ENCODE measurements at places on chromosomes 5 and 9. TPM values are rescaled to one million over a fixed set of nuclear protein-coding genes. Genes with fewer than 3 reads are reported as not detected.
A peak's percentile ranks its signal among the peaks of the same experiment; 100 is the strongest.

DNA sequence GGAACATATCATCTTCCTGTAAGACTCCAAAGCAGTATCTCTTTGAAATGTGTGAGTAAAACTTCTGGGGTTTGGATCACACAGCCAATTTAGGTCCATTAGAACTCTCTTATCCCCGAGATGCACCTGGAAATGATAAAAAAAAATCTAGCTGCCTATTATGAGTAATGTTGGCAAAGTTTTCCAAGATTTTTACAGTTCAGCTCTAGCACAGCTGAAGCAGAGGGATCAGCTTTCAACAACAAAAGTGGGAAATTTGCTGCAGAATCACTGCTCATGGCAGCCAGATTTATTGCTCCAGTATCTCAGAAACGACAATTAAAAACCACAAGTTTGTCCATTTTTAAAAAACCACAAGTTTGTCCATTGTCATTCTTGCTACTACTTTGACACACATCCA lies 292.2 kb downstream of the IRX2 start:
- H3K36me3 ChIP-seq = no peaks in the 10 kb centered on the region
- no peaks in the 10 kb centered on the region for H3K27me3 ChIP-seq
- no peaks in the 10 kb centered on the region for H3K4me1 ChIP-seq
- H3K27ac ChIP-seq = no peak overlapping the region

DNA sequence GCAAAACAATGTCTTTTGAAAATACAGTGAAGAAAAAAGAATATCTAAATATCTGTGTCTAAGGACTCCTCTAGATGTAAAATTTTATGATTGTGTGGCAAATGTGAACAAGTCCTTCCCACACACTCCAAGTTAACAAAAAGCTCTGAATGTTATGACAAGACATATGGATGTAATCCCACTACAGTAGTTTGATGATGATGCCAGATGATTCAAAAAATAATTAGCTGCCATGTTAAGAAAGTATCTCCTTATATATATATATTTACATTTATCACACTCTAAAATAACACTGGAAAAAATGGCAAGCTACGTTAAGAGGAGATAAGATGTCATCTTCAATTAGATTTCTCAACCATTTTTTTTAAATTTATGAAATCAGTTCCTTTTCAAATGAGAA lies 178.5 kb downstream of the NFIB start:
- H3K27me3 ChIP-seq = no peaks in the 10 kb centered on the region
- DNase-seq = no peak
- H3K27ac ChIP-seq = no peak overlapping the region
- no peaks in the 10 kb centered on the region for H3K36me3 ChIP-seq
- H3K4me1 ChIP-seq = peaks cover 18% of the 10 kb centered on the region

- no peak overlapping the region for H3K27ac ChIP-seq
- H3K4me1 ChIP-seq = no peaks in the 10 kb centered on the region
- H3K27me3 ChIP-seq = no peaks in the 10 kb centered on the region
Observed at GRCh38 chr5:23494558-23494957, 12.9 kb upstream of the PRDM9 start.

DNA sequence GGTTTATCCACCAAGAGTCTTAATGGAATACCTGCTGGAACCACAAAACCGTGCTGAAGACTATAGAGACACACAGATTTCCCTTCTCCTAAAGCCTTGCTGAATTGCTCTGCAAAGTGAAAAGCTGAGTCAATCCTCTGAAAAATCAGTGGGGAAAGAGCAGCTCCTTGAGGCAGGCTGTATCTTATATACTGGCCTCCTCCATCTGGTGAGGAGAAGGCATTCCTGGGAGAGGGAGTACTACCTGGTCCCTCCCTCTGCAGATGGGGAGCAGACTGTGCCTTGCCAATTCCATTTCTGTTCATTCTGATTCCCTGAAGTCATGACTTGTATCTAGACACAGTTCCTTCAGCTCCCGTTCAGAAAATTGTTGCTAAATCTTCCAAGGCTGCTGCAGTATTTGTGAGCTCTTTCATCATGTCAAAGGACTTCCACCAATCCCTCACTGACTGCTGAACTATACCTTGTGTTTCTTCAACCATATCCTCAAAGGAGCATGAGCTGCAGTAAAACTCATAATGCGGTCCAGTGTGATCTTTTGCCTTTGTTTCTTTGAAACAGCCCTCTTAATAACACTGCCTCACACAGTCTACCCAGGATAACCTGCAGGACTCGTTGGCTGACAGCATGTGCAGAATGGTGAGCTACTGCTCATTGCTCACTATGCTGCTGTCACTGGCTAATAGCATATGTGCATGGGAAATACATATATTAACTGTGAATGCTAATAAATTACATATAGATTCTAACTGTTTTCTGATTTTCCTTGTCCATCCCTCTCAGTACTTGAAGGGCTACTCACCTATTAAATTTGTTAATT lies 84.5 kb downstream of the FOXD1 start:
- no peaks in the 10 kb centered on the region for H3K27me3 ChIP-seq
- no peak overlapping the region for H3K4me3 ChIP-seq

GRCh38 chr9:89277454-89277853 lies 33.5 kb upstream of the CKS2 start:
- no peaks in the 10 kb centered on the region for H3K27me3 ChIP-seq
- H3K27ac ChIP-seq = no peak overlapping the region
- no peak overlapping the region for H3K4me3 ChIP-seq
- no peak for DNase-seq
- H3K36me3 ChIP-seq = no peaks in the 10 kb centered on the region

DNA sequence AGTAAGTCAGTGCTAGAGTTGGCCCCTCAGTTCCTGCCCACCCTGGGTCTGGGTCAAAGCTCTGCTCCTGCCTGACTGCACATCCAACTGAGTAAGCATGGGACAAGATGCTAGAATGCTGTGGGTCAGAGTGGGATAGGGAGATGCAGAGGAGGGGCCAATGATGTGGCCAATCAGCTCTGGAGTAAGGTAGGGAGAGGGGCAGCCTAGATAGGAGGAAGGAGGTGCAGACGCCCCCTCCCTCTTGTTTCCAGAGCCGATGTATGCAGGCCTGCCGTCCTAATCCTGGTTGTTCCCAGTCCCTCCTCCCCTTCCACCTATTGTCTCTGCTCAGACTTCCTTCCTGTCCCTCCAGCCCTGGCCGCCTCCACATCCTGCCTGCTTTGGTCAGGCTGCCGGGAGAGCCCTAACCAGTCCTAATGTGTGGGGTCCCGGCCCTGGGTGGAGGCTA lies 1.3 kb downstream of the ARAP3 start:
- H3K36me3 ChIP-seq = no peaks in the 10 kb centered on the region
- peaks cover 19% of the 10 kb centered on the region for H3K4me1 ChIP-seq
- peak overlapping the region; percentile 51 for H3K27ac ChIP-seq
- no peak for DNase-seq
- no peaks in the 10 kb centered on the region for H3K27me3 ChIP-seq

GRCh38 chr5:122419142-122419894 lies 107.3 kb downstream of the SNCAIP start:
- H3K4me1 ChIP-seq = no peaks in the 10 kb centered on the region
- no peaks in the 10 kb centered on the region for H3K27me3 ChIP-seq
- H3K27ac ChIP-seq = no peak overlapping the region

GRCh38 chr5:82274343-82275211 lies 3.6 kb downstream of the RPS23 start:
- H3K27me3 ChIP-seq = no peaks in the 10 kb centered on the region
- peaks cover 10% of the 10 kb centered on the region for H3K4me1 ChIP-seq
- peaks cover 28% of the 10 kb centered on the region for H3K36me3 ChIP-seq

DNA sequence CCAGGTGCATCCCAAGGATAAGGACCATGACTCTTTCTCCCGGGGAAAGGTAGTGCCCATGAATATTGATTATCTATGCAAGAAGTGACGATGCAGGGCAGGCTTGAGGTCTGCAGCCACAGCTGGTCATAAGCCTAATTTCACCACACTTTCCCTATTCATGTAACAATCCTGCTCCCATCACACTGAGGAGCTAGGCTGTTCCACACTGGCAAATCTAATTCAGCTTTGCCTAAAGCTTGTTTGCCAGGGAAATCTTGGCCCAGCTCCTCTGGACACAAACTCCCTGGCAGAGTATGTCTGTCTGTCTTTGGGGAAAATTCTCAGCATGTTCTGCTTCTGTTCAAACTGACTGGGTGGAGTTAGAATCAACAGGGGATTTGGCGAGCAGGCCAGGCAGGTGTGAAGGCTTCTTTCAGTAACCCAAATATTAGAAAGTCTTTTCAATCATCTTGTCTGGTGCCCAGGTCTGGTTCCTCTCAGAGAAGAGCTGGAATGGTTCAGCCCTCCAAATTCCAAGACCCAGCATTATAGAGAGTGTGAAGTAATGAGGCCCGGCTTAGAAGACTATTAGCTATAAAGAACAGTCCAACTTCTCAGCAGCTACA lies 88.5 kb upstream of the SPDL1 start:
- no peak for DNase-seq
- no peaks in the 10 kb centered on the region for H3K4me1 ChIP-seq
- H3K36me3 ChIP-seq = no peaks in the 10 kb centered on the region
- H3K4me3 ChIP-seq = no peak overlapping the region
- H3K27me3 ChIP-seq = no peaks in the 10 kb centered on the region

GRCh38 chr9:75589497-75589896 lies 301.0 kb upstream of the PCSK5 start:
- H3K27me3 ChIP-seq = no peaks in the 10 kb centered on the region
- H3K27ac ChIP-seq = no peak overlapping the region
- no peaks in the 10 kb centered on the region for H3K4me1 ChIP-seq

DNA sequence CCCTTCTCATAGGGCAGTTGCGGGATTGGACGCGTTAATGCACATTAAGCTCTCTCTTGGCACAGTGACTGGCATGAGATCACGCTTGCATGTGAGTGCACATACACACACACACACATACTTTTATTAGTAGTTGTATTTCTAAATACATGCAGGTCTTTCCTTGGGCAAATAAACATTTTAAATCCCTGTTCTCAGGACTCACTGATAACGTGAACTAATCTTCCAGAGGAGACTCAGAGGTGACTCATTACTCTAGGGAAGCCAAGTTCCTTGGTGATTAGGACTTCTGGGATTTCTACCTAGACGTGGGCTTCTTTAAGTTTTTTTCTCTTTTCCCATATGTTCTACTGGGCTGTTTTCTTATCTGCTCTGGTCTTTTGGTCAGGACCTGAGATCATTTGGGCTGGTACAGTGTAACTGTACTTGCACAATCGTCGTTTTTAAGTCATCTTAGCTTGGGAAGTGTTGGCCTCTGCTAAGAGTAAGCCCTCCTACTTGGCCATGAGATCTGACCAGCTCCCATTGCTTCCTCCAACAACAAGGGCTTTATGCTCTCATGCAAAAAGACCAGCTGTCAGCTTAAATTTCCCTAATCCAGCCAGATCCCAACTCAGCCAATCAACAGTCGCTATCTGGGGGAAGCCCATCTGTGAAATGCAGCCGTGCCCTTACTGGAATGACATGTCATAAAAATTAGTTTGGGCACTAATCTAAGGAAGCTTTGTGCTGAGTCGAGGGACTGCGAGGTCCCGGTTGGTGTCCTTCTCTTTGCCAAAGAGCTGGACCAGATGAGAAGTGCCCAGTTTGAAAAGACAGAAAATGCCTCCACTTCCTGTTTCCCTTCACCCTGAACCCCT lies 176.4 kb upstream of the ANKRD55 start:
- no peaks in the 10 kb centered on the region for H3K27me3 ChIP-seq
- peak overlapping the region; percentile 19 for H3K27ac ChIP-seq
- H3K4me1 ChIP-seq = peaks cover 17% of the 10 kb centered on the region
- no peak overlapping the region for H3K4me3 ChIP-seq
- no peaks in the 10 kb centered on the region for H3K36me3 ChIP-seq
- no peak for DNase-seq

DNA sequence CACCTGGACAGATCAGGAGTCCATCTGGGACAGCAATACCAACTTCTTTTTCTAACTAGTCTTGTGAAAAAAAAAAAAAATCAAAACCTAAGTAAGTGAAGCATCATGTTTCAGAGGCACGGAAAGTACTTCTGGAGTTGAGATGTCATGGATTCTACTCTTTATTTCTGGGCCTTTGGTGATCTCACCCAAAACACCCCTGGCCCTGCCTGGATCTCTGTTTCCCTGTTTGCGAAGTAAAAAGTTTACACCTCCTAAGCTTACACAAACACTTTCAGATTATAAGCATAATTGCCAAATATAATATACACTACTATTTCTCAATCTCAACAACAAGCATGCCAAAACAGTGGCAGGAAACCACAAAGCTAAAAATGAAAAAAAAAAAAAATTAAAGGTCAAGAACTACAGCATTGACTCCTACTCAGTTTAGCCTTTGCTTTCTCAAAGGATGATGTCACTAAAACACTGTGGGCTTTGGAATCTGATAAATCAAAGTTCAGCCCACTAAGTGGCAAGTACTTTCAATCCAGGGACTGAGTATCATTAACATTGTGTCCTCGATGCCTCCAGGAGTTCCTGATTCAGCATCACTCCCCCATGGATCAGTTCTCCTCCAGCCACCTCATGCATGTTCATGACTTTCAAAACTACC lies 291.9 kb downstream of the NFIB start:
- H3K27ac ChIP-seq = no peak overlapping the region
- DNase-seq = no peak
- H3K4me3 ChIP-seq = no peak overlapping the region
- no peaks in the 10 kb centered on the region for H3K27me3 ChIP-seq

DNA sequence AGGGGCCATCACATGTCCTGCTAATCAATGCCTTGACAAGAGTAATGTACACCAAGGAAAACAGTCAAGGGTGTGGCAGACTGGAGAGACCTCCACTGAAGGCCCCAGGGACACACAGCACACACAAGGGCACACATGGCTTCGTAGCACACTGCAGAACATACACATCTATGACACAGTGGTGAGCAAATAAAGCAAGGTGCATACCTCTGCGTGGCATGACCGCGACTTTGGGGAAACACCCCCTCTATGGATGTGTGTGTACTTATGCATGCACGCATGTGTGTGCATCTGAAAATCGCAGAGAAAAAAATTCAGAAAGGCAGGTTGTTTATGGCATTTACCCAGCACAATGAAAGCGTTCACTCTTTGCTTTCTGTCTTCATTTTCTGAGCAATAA lies 20.5 kb downstream of the SEMA4D start:
- H3K4me1 ChIP-seq = no peaks in the 10 kb centered on the region
- H3K27me3 ChIP-seq = no peaks in the 10 kb centered on the region
- no peak overlapping the region for H3K27ac ChIP-seq
- DNase-seq = no peak
- no peaks in the 10 kb centered on the region for H3K36me3 ChIP-seq

Gene OR1Q1
- polyA plus RNA-seq = not detected

Gene CCDC192
- not detected for polyA plus RNA-seq

Gene IFNA5
- not detected for polyA plus RNA-seq

Gene SAXO1
- polyA plus RNA-seq = not detected

Gene PITX1
- polyA plus RNA-seq = 2.3 TPM

Gene CTNND2
- polyA plus RNA-seq = not detected

Gene DNAH5
- polyA plus RNA-seq = 0.73 TPM

Gene ADAMTSL1
- 0.35 TPM for polyA plus RNA-seq

Gene RFX3
- polyA plus RNA-seq = 1.8 TPM

Gene C1QTNF3
- 1.1 TPM for polyA plus RNA-seq

Gene ZDHHC11
- polyA plus RNA-seq = 0.62 TPM

Measured in keratinocyte (primary cell).